Effector memory CD4-positive, alpha-beta T cell (primary cell): ENCODE measurements at places on chromosomes 5 and 9.
A peak's percentile ranks its signal among the peaks of the same experiment; 100 is the strongest.

DNA sequence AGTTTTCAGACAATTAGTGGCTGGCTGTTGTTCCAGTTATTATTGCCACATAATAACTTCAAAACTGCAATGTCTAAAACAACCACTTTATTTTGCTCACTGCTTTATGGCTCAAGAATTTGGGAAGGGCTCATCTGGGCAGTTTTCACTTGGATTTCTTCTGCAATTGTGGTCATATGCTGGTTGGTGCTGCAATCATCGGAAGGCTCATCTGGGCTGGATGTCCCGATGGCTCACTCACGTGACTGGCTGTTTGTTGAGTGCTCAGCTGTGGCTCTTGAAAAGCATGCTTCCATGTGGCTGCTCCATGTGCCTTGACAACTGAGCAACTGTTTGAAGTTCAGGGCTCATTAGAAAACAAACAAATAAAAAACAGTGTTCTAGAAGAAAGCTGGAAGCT is 1032.5 kb downstream of the DTWD2 start:
- no peak for DNase-seq

DNA sequence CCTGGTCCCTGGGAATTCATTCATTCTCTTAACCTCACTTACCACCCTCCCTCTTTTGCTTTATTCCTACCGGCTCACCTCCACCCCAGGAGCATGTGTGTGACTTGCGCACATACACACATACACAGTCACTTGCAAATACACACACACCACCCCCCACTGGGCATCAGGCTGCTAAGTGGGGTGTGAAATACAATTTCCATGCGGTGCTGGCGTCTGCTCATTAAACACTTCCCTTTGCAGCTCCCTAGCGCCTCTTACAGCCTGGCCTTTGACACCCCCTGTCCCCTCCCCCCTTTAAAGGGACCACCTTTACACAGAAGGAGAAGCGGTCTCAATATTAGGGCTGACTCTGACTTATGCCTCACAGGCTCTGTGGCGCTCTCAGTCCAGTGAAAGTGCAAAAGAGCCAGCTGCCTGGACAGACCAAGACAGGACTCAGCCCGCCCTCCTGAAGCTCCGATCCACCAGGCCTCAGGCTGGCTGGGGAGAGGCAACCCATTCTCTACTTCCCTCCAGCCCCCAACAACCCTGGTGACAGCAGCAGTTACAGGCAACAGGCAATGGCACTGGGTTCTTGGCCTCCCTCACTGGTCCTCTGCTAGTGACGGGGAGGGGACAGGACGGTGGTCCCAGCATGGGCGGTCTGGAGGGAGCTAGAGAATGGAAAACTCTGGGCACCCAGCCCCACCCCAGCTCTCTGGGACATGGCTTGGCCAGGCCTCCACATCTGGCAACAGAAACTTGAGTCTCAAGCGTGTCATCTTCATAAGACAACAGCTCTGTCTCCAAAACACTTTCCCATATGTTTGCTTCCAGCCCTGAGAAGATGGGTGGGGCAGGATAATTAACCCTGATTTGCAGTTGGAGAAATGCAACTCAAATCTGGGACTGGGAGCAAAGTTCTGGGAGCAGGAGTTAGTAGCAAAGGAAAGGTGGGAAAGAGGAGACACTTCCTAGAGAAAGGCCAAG is 12.0 kb downstream of the ENHO start:
- no peak for DNase-seq

GRCh38 chr5:75890546-75890945 is 173.3 kb upstream of the POC5 start:
- no peak for DNase-seq

GRCh38 chr9:2727374-2727773 is 10.1 kb downstream of the KCNV2 start:
- no peak for DNase-seq

DNA sequence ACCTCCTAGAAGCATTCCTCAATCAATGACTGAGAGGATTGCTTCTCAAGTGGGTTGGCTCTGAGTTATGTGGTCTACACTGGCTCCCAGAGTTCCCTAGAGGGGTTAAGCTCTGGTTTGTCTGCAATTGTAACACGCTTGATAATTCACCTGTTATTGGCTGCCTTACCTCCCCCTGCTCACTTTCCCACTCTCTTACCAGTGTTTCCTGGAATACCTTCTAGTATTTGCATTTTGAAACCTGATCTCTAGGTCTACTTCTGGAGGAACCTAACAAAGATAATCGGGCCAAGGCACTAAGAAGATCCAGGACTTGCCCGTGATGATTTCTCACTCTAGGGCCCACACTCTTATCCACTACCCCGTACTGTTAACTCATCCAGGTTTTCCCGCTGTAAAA is 110.1 kb upstream of the MAP3K1 start:
- no peak for DNase-seq

GRCh38 chr5:170809551-170809950 is 26.0 kb downstream of the GABRP start:
- no peak for DNase-seq

GRCh38 chr5:65873181-65873750 is 53.1 kb upstream of the ERBIN start:
- no peak for DNase-seq

- DNase-seq: no peak
Observed at GRCh38 chr9:38318759-38319495, 73.6 kb upstream of the ALDH1B1 start.

DNA sequence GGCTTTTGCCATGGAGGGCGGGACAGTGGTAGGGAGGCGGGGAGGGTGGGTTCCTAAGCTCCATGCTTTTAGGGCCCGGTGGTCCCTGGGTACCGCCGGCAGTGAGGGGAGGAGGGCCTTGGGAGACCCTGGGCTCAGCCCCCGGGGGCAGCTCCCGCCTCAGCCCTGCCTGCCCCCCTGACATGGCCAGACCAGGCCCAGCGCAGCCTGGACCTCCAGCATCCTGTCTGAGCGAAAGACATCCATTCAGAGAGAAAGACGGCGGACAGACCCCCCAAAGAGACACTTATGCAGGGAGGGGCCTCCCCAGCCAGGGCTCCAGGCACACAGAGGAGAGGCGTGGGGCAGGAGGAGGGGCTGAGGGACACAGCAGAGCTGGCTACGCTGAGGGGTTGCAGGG is 45.3 kb downstream of the KCNT1 start:
- no peak for DNase-seq

DNA sequence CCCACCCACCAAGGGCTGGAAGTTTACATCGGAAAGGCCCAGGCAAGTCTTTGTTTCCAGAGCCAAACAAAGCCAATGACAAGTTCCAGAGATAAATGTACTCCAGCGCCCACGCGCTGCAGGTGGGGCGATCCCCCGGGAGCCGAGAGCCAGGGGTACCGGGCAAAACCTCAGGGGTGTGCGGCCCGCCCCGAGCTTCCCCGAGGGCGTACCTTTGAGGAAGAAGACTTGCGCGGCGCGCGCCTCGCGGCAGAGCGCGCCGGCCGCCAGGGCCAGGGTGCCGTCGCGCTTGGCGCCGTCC is 671 bp downstream of the DUSP1 start:
- DNase-seq: peak; percentile 11

GRCh38 chr5:157657516-157657915 is 5.3 kb upstream of the SOX30 start:
- no peak for DNase-seq

- no peak for DNase-seq
Observed at GRCh38 chr5:167352801-167353200, 938.6 kb upstream of the WWC1 start.

DNA sequence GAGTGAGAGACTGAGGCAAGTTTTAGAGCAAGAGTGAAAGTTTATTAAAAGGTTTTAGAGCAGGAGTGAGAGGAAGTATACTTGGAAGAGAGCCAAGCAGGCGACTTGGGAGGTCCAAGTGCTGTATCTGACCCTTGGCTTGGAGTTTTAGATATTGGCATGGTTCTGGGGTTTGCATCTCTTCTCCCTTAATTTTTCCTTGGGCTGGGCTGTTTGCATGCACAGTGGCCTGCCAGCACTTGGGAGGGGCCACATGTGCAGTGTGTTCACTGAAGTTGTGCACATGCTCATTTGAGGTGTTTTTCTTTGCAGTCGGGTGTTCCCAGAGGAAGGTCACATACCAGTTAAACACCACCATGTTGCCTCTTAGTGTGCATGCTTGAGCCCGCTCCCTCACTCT is 464.1 kb downstream of the DMRT2 start:
- no peak for DNase-seq

- no peak for DNase-seq
Observed at GRCh38 chr9:119052339-119053030, 316.8 kb downstream of the BRINP1 start.
